ENCODE measurements at places on chromosomes 2 and 18.
A peak's percentile ranks its signal among the peaks of the same experiment; 100 is the strongest.

DNA sequence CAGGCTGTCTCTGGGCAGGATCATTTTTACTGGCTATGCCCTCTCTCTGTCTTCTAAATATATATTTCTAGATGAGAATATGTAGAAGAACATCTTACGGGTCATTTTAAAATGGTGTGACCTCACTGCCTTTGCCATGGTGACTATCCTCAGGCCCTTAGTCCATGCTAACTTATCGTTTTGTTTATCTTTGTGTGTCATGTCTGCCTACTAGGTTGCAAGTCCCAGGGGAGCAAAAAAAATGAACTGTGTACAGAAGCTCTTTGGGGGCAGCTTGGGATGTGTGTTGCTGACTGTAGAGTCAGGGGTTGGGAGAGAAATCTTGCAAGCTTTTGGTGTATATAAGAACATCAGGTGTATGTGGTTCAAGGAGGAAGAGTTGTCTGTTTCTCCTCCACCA is 11.0 kb downstream of the CPSF3 start:
- DNase-seq, result no peak

DNA sequence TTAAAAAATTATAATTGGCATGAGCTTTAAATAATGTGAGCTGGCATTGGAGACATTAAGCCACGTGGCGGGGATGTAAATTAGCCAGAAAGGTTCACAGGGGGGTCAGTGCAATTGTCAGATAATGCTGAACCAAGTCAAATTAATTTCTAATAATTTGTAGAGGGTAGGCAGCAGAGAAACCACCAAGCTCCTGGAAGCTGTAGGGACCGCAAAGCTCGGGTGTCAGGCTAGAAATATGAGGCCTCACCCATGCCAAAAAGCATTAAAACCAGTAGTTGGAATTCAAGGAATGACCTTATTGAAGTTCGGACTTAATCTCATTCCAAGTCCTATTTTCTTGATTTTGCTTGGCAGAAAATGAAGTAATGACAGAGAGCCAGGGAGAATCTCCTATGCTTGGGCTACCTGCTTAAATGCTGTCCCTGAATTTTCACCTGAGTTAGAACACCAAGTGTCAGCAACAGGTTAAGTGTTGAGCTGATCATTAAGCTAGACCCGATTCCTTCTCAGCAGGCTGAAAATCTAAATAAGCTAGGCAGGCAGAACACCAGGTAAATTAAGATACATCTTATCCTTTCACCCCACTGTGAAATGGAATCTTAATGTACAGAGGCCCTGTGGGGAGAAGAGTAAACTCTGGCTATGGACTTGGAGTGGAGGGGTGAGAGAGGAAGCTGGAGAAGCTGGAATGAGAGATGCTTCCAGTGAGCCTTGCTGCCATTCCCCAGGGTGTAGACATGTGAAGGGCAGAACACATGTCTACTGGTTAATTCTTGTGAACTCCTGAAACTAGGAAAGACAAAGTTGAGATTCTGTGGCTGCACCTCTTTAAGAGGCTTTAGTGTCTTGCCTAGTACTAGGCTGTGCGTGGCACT is 520.0 kb downstream of the SLC4A3 start:
- no peak for DNase-seq

- DNase-seq, result peak; percentile 47
These were observed 43.8 kb downstream of the CDH19 start for GRCh38 chr18:66560094-66560493.

GRCh38 chr2:95059656-95060370 is 34.3 kb downstream of the MAL start:
- no peak for DNase-seq

DNA sequence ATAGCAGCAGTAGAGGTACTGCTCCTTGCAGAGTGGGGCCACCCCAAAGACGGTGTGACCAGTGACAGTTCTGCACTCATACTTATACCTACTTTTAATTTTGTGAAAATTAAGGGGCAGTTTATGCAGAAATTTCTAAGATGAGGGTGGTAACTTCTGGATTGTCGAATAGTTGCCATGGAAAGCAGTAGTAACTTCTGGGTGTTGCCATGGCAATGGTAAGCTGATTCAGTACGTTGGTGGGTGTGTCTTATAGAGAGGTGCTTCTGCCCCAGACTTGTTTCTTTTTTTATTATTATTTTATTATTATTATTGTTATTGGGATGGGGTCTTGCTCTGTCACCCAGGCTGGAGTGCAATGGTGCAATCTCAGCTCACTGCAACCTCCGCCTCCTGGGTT is 82.8 kb upstream of the L3MBTL4 start:
- no peak for DNase-seq

DNA sequence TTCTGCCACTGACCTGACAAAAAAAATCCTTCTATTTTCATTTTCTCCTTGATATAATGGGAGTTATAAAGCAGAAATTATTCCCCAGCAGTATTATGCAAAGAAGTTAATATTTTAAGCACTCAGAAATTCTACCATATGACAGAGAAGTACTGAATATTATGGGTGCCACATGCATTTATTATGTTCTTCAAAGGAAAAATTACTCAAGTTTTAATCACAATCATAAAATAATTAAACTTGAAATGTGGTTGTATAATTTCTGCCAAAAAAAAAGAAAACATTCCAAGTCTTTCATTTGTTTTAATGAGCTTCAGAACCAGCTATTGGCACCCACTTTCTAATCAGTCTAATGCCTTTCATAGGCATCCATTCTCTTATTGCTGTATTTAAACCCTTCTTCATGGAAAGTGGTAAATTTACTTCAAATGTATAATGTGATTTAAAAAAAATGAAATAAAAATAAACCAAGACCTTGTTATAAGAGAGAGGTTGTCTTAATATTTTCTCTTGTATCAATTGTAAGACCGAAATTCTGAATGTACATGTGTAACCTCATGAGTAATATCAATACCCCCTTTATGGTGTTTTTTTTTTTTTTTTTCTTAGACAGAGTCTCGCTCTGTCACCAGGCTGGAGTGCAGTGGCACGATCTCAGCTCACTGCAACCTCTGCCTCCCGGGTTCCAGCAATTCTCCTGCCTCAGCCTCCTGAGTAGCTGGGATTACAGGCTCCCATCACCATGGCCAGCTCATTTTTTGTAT is 302.3 kb downstream of the IRS1 start:
- DNase-seq, result no peak

DNA sequence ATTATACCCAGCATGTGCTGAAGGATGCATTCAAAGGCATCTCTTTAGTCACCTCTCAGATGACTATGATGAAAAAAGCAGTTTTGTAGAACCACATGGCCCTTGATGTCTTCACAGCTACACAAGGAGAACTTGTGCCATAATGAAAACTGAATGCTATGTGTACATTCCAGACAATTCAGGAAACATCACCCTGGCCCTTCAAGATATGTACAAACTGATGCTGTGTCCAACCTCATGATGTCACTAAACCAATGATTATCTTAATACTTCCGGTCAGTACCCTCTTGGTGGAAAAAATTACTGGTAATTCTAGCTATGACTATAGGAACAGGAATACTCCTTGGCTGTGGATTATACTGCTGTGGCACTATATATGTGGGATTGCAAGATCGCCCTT is 20.0 kb downstream of the DUSP11 start:
- no peak for DNase-seq

Data from NCI-H2171 treated with DMSO at 0.1 percent for 48 hours (cell line).